ENCODE measurements at places on chromosomes 16 and 17.

DNA sequence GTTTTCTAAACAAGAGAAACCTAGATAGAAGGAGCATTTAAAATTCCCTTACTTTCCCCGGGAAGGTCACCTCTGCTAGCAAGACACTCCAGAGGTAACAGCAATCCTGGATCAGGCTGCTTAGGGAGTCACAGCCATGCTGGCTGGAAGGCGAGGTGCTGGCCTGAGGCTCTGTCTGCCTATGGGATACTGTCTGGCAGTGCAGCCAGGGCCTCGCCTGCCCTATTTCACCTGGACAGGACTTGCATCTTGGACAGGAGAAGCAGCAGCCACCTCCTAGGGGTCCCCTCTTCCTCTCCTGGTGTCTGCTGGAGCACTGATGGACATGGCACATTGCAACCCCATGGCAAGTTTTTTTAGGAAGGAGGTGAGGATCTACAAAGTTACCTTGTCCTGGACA lies 15.1 kb downstream of the FA2H start:
- DNase-seq: no peak

GRCh38 chr17:15171167-15172047 lies 93.7 kb downstream of the PMP22 start:
- peak; percentile 75 for DNase-seq

DNA sequence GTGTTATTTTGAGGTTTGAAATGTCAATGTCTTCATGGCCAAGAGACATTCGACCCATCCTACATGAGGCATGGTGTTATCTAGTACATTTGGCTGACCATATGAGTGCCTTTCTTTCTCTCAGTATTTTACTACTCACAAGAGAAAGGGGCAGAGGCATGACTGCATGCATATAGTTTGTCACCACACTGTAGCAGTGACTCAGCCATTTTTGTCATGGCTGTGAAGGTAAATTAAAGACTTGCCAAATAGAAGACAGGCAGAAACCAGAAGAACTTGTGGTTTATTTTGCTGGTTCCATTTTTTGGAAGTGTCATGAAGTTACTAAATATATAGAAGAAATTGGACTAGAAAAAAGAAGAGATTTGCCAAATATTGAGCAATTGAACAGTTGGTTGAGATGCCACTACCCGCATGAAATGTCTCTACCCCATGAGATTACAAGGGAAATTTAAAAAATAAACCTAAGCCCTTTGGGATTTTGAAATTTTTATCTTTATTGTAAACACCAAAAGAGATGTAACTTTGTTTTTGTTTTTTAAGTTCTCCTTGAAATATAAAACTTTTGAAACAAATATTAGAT lies 170.3 kb downstream of the CHD9 start:
- no peak for DNase-seq

GRCh38 chr17:81323411-81323868 lies 28.3 kb upstream of the SLC38A10 start:
- DNase-seq: no peak

DNA sequence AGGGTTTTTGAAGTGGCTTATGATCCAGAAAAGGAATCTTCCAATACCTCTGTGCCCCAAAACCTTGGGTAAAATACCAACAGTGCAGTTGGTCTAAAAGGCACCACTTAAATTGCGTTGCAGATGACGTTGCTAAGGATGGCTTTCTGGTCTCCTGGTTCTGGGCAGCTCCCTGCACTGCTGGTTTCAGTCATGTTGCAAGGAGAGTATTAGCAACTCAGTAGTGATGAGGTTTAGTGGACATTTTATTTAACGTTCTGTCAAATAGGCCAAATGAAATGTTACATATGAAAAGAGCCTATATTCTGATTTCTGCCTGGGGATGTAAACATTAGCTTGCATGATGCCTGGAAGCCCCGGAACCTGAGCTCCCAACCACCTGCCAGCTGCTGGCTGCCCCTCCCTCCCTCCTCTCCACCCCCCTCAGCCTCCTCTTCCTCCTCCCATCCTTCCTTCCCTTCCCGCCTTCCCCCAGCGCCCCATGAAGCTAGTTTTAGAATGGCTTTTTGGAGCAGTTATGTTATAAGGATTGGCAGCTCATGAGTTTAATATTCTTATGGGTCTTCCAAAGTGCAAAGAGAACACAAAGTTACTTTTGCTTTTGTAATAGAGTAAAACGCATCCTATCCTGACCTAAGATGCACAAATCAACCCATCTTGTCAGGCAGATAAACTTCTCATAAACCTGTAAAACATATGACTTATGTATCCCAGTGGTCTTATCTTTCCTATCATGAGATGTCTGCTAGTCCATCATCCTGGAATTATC lies 20.7 kb downstream of the CD7 start:
- no peak for DNase-seq

DNA sequence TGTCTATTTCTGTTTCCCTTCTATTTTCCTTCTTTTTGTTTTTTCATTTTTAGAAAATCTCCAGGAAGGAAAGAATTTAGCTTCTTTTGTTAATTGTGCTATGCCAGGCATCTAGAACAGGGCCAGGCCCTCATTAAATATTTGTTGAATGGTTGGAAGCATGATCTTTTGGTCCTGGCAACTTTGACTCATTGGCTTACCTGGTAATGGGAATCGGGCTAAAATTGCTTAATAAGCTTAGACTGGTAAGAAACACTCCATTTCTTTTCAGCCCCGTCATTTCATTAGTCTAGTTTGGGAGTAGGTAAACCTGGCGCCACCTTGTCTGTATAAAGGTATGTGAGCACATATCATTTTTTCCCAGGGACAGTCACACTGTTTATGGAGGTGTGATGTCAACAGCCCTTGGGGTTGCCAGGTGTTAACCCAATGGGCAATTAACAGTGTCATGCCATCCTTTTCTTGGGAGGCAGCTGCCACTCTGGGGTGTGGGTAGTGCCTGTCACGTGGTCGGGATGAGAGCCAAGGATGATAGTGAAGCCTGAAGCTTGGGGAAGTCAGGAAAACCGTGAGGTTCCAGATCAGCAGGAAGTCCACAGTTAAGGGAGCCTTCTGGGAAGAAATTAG lies 9.5 kb upstream of the NDEL1 start:
- DNase-seq: no peak

DNA sequence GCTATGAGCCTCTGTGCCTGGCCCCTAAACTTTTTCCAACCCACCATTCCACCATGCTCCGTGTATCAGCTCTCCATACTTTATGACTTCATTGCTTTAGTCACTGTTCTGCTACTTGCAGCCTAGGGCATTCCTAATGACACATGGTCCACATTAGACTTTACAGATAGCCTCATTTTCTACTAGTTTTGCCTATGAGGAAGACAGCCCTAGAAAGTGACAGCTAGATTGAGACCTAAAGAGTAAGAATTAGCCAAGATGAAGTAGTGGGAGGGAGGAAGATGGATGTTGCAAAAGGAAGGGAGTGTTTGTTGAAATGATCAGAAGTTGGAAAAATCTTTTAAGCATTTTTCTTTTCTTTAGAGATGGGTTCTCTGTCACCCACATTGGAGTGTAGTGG lies 11.0 kb downstream of the C16orf54 start:
- no peak for DNase-seq

- DNase-seq: no peak
These were observed 105.5 kb upstream of the AXIN2 start for GRCh38 chr17:65666876-65667321.

DNA sequence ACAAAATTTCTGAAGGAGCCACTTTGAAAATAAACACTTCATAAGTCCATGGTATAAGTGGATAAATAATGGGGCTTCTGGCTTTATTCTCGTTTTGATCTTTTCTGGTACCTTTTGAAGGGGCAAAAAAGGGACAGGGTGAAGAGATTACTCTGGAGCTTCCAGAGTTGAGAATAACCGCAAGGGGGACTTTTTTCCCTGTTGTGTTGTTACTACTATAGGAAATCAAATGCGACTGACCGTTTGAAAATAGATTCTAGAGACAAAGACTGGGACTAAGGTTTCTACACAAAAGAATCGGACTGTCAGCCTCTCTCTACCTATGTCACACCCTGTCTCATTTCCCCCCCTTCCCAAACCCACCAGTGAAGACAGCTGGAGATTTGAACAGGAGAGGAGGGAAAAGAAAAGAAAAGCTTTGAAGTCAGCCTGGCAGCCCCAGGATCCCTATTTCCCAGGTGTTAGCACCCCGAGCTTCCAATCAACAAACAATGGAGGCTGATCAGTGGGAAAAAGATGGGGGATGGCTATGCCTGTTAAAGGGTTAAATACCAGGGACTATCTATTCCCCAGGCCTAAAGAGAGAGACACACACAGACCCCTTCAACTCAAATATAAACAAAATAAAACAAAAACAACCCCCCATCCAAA lies 8.4 kb downstream of the HOXB4 start:
- no peak for DNase-seq

DNA sequence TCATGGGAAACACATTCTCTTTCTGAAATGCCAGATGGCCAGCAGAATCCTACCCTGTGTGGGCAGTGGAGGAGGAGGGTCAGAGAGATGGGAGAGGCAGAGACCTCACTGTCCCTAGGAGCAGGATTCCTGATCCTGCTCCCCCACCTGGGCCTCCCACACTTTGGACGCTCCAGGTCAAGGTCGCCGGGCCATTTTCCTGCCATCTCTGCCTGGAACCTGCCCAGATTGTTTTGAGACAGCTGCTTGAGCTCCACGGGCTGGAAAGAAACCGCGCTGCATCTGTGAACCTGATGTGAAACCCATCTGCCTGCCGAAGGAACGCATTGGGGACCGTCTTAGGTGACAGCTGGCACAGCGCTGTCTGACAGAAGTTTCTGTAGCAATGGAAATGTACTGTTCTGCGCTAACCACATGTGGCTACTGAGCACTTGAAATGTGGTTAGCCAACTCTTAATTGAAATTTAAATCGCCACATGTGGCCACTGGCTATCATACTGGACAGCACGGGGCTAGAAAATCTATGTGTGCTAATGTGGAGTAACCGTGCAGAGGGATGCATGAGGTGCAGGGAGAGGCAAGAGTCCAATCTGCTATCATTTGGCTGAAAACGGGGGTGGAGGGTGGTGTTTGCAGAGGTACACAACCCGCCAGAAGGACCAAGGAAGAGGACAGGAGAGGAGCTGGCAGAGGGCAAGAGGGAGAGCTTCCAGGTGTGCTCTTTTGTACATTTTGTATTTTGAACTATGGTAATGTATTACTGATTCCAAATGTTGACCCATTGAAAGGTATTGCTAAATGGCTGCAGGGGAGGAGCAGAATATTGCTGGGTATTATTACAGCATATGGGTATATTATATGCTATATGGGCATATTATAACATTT lies 15.4 kb upstream of the NUBP1 start:
- DNase-seq: no peak

GRCh38 chr17:40873801-40874200 lies 6.8 kb upstream of the KRT12 start:
- DNase-seq: no peak

DNA sequence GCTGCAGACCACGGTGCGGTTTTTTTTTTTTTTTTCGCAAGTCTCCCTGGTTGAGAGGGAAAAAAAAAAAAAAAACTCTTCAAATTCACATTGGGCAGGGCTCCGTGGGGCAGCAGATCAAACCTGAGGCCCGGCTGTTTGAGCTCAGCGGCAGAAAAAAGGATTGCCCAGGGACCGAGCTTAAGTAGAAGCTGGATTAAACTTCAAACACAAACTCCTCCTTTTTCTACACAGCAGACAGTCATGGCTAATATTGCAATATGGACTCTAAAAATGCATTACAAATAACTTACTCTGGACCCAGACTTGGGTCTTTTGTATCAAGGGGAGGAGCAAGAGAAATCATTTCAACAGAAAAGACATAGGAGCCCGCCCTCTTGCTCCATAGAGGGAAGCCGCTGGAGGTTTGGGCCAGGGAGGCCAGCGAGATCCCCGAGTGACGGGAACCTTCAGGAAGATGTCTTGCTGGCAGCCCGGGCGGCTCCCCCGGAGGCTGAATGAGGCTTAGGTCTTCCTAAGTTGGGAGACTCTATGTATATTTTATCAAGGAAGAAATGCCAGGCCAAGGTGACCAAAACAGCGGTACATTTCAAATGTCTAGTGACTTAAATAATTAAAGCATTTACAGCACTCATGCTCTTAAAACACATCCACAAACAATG lies 167.7 kb downstream of the ZNF423 start:
- no peak for DNase-seq

DNA sequence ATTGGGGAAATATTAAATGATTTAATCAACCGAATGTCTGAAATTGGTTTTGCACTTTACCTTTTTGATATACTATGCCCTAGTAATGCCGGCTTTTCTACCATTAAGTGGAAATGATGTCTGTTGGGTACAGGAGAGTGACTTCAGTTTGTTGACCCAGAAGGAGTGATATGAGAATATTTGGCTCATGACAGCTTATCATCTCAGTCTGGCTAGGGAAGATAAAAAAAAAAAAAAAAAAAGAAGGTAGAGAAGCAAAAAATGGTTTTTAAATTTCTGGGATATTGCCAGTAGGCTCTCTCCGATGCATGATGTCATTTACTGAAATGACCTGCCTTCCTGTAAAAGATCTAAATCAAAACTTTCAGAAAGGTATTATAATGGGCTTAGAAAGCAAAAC lies 69.0 kb downstream of the CNTNAP4 start:
- no peak for DNase-seq

GRCh38 chr17:16199093-16199492 lies 16.2 kb downstream of the NCOR1 start:
- DNase-seq: no peak

GRCh38 chr17:68670967-68671693 lies 70.0 kb upstream of the FAM20A start:
- no peak for DNase-seq

- no peak for DNase-seq
These were observed 118.1 kb downstream of the IRX5 start for GRCh38 chr16:55048745-55049144.

DNA sequence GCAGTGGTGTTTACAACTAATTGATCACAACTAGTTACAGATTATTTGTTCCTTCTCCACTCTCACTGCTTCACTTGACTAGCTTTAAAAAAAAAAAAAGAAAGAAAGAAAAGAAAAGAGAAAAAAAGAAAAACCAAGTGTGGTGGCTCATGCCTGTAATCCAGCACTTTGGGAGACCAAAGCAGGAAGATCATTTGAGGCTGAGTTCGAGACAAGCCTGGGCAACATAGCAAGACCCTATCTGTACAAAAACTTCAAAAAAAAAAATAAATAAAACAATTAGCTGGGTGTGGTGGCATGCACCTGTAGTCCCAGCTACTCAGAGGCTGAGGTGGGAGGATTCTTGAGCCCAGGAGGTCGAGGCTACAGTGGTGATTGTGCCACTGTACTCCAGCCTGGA lies 4.2 kb downstream of the SNTB2 start:
- no peak for DNase-seq

GRCh38 chr16:88790312-88791211 lies 5.5 kb upstream of the PIEZO1 start:
- no peak for DNase-seq

- DNase-seq: no peak
These were observed 64.9 kb downstream of the TEX14 start for GRCh38 chr17:58626905-58627304.

DNA sequence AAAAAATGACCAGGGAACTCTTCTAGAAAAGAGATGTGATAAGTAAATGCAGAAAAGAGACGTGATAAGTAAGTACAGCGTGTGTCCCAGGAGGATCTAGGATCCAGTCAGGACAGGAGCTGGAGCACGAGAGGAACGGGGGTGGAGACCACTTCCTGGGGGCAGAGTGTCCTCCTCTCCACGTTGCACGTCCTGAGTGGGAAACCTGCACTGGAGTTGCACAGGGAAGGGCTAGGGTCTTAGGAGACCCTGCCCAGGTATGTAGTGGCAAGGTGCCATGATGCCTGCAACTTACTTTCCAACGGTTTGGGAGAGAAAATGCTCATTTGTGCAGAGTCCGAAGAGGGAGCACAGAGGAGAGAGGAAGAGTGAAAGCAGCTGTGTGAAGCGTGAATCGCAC lies 55.8 kb downstream of the RNF213 start:
- no peak for DNase-seq
